Activated T-helper 1 cell treated with anti-CD3 and anti-CD28 coated beads, Interleukin-12 subunit alpha, Interleukin-12 subunit beta, Interleukin-2, Interleukin-4 antibody, amounts not matched to agents 30 ng/mL and 10 ng/mL and 1 ng/mL, durations not matched to agents 14 hours and 24 hours and 36 hours (primary cell): ENCODE measurements at places on chromosomes 16 and 17. TPM values are rescaled to one million over a fixed set of nuclear protein-coding genes. Genes with fewer than 3 reads are reported as not detected.

DPEP3 gene
- not detected in 2 replicates for total RNA-seq

REXO5 gene
- total RNA-seq: 7.7 and 8.3 TPM in 2 replicates

C16orf92 gene
- not detected in 2 replicates for total RNA-seq

ZNF423 gene
- not detected in 2 replicates for total RNA-seq
